ENCODE measurements at places on chromosomes 6 and 20.

DNA sequence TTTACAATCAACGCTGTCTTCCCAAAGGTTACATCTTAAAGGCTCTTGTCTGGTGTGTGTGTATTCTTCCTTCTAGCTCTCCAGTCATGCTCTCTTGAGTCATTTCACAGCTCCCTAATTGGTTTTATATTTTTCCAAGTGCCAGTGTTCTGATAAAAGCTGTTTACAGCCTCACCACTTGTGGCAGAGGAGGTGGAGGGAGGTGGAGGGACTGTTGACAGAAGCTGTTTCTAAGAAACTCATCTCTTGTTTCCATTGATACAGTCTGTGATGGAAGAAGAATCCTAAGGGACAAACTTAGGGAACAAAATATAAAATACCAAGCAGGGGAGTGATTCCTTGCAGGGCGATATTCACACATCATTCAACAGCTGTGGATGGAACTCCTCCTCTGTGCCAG, 64.0 kb downstream of the QRSL1 start:
- DNase-seq = no peak

DNA sequence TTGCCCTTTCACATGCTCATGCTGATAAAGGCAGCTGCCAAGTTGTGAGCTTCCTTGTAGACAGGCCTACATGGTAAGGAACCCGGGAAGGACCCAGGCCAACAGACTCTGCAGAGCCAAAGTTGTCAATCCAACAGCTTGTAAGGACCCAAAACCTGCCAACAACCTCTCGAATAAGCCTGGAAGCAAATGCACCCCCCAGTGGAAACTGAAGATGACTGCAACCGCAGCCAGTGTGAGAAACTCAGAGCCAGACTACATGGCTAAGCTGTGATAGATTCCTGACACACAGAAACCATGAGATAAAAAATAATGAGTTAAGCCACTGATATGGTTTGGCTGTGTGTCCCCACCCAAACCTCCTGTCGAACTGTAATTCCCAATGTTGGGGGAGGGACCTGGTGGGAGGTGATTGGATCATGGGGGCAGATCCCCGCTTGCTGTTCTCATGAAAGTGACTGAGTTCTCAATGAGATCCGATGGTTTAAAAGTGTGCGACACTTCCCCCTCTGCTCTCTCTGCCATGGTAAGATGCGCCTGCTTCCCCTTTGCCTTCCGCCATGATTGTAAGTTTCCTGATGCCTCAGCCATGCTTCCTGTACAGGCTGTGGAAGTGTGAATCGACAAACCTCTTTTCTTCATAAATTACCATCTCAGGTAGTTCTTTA, 18.8 kb upstream of the CLPSL2 start:
- DNase-seq = no peak

DNA sequence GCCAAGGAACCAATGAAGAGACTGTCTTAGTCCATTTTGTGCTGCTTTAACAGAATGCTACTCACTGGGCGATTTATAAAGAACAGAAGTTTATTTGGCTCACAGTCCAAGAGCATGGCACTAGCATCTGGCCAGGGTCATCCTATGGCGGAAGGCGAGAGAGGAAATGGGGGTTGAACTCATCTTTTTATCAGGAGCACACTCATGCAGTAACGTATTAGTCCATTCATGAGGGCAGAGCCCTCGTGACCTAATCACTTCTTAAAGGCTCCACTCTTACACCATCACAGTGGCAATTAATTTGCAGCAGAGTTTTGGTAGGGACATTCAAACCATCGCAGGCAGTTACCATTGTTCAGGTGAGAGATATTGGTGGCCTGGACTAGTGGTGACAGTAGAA, 8.5 kb downstream of the ARFGEF2 start:
- DNase-seq = no peak

- no peak for DNase-seq
Measured at GRCh38 chr6:54404791-54405190, 96.5 kb downstream of the TINAG start.

DNA sequence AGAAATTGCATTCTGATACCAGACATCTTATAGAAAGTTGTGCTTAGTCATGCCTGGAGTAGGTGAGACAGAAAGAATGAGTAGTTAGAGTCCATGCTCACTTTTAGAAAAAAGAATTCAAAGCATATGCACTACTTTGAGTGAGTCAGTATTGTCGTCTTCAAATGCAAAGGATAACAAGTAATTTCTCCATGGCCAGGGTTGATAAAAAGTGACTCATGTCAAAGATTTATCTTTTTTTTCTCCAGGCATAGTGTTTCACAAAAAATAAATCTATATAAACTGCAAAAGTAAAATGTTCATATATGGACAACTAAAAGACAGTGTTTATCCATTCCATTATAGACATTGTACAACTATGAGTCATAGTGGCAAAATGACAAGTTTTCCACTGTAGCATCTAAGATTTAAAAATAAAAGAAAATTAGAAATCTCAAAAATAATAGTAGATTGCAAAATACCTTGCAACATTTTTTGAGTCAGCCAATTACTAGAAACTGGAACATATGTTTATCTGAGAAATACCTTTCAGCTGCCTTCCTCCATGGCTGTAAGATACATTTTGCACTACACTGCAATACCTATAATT, 329.6 kb downstream of the GRIK2 start:
- no peak for DNase-seq

DNA sequence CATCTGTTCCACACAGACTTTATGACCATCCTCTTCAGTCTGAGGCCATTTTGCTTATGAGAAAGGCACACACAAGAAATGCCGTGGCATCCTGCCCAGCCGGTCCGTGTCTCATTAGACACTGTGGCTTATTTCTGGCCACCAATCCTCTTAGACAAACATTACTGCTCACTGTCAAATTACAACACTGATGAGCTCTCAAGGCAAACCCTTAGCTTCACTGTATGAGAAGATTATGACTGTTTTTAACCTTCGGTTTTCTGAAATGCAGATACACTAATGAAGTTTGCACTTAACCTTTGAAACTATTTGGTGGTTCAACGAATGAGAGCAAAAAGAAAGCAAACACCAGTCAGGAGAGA, 50.5 kb upstream of the DST start:
- no peak for DNase-seq

DNA sequence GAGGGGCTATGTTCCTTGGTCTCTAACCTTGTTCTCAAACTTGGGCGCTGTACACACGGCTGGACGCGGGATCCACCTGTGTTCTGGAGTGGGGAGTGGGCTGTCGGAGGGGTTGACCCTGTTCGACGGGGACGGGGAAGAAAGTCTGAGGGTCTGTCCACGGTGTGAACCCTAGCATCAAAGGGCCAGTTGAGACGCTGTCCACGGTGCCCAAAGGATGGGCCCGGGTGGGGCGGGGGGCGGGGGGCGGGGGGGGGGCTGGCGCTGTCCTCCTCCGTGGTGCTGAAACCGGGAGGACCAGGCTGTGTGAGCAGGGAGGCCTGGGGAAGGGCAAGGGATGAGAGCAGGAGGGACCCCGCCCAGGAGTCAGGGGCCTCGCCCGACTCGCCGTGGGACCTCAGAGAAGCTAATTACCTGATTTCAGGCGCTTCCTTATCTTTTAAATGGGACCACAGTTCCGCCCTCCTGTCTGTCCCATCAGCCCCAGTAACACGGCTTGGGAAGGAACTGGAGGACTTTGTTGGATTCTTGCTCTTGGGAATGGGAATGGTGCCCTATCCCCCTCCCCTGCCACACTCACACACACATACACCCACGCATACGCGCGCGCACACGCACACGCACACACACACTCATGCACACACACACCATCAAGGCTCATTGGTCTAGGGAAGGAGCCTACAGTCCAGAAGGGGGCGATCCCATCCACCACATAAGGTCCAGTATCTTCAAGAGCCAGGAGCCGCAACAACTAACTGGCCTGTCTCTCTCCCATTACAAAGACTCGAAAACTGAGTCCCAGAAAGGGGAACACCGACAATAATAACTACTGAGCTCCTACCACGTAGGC, 1.0 kb upstream of the VSTM2L start:
- no peak for DNase-seq

Data from activated T-helper 1 cell treated with anti-CD3 and anti-CD28 coated beads, Interleukin-2, amount 50 U/mL, for 16 hours (primary cell).